ENCODE measurements at places on chromosomes 12 and 14. TPM values are rescaled to one million over a fixed set of nuclear protein-coding genes. Genes with fewer than 3 reads are reported as not detected.

TSPAN19 gene
- not detected for total RNA-seq

HOXC5 gene
- 0.78 TPM for total RNA-seq

C1RL gene
- 9.0 TPM for total RNA-seq

GLT1D1 gene
- total RNA-seq: not detected

PLEKHH1 gene
- total RNA-seq: 2.6 TPM

TEX52 gene
- total RNA-seq: not detected

RD3L gene
- total RNA-seq: not detected

ORMDL2 gene
- total RNA-seq: 25.5 TPM

LHX5 gene
- not detected for total RNA-seq

TAS2R31 gene
- total RNA-seq: 1.1 TPM

SETD1B gene
- total RNA-seq: 1.1 TPM

AGAP2 gene
- 0.72 TPM for total RNA-seq

EIF2S3B gene
- total RNA-seq: 0.29 TPM

CCDC196 gene
- not detected for total RNA-seq

PZP gene
- not detected for total RNA-seq

TAS2R19 gene
- total RNA-seq: 0.24 TPM

LRRC10 gene
- total RNA-seq: not detected

AJUBA gene
- total RNA-seq: 31.0 TPM

SOAT2 gene
- not detected for total RNA-seq

HCAR1 gene
- 1.3 TPM for total RNA-seq

TGFB3 gene
- 1.8 TPM for total RNA-seq

INSM2 gene
- not detected for total RNA-seq

All from RPMI7951 (cell line).